ENCODE measurements at places on chromosomes 3 and 15.

- no peak for DNase-seq
Measured at GRCh38 chr15:44308889-44309288, 20.4 kb downstream of the GOLM2 start.

DNA sequence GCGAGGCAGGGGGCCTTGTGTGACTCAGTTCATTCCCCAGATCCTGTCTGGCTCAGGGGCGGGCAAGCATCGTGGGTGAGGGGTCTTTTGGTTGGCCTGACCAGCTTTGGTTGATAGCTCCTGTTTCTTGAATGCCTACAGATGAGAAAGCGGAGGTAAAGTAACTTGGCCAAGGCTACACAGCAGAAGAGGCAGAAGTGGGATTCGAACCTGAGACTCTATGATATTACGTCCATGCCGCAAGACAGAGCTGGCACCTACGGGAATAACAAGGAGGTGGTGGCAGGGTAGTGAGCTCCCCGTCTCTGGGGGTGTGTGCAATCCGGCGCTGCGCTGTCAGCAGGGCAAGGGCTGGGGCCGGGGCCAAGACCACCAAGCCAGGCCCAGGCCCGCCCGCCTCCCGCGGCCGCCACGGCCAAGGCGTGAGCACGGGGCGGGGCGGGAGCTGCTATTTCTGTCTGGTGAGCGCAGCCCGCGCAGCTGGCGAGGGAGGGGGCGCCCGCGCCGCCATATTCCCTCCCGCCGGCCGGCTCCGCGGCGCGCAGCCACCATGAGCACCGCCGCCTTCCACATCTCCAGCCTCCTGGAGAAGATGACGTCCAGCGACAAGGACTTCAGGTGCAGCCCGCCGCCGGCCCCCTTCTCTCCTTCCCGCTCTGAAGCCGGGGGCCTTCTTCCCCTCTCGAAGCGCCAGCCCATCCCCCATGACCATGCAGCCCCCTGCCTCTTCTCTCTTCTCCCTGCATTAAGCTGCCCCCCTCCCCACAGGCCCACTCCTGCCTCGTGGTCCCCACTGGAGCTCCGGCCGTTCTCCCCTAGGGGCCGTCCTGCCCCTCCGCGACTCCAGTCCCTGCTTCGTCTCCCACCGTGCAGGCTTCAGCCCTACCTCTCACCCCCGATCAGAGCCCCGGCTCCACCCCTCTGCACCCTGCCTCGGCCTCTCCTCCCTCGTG is at the start of gene CAND2:
TSS of gene CAND2 (plus strand) at position 510 of the 953 bp plus-strand sequence. CDS start at position 551, 41 bp downstream.
- DNase-seq: peak; percentile 64

DNA sequence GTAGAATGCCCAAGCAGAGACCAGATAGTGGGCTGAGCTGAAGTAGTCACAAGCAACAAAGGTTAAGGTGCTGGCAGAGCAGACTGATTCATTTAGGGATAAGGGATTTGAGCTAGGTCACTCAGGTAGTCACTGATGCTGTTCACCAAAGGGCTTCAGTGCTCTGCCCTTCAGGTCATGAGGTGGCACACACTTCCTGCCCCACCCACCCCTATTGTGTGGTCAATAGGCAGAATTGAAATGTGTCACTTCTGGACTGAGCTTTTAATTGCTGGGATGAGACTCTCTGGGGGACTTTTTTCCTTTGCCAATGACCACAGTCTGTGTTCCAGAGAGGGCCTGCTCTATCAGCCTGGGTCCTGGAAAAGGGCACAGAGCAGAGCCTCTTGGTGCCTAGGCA is 2.9 kb upstream of the DIS3L start:
- DNase-seq: no peak

GRCh38 chr3:172511783-172512762 is 11.2 kb downstream of the TNFSF10 start:
- no peak for DNase-seq

GRCh38 chr3:179942553-179943075 is 94.1 kb downstream of the PEX5L start:
- DNase-seq: no peak

GRCh38 chr15:82018201-82018600 is 27.6 kb downstream of the MEX3B start:
- DNase-seq: no peak

GRCh38 chr3:187051724-187052366 is 87.5 kb downstream of the RPL39L start:
- DNase-seq: no peak

DNA sequence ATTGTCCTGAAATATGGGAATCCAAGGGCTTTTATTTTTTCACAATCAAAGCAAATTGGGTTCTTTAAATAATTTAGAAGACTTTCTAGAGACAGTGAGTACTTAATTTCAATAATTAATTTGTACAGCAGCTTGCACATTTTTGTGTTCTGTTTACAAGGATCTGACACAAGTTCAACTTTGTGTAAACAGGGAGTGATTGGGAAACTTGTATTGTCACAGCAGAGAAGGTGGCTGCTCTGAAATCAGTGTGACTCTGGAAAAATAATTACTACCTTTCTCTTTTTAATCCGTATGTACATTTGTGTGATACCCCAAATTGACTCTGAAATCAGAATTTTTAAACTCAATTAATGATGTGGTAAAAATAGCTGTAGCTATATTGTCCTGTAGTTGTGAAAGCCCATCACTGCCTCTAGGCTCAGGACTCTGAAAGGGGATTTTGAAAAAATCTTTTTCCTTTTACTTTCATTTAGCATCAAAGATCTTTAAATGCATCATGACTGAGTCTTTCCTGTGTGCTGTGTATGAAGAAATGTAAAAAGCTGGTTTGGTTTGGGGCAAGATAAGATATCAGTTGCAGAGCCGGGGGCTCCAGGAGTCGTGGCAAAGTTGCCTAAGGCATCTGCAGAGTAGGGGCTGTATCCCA is 45.1 kb downstream of the MFSD1 start:
- DNase-seq: no peak

GRCh38 chr15:36501063-36501678 is 78.3 kb upstream of the CDIN1 start:
- DNase-seq: peak; percentile 65

GRCh38 chr3:187291001-187291511 is 481 bp downstream of the MASP1 start:
- peak; percentile 63 for DNase-seq

DNA sequence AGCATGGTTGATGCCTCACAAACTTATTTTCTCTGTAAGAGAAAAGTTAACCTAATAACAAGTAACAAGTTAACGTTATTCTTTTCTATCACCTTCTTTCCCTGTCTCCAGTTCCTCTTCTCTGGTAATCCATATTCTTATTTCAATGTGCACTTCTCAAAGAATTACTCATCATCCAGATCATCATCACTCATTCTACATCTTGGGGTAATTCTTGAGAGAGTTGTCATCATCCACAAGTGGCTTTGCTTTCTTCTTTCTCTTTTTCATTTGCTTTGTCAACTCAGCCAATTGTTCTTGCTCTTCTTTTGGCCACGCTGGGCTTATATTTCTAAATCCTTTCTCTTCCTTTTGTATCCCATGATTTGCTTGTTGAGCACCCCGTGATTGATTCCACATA is 20.8 kb upstream of the RNF111 start:
- DNase-seq: no peak

DNA sequence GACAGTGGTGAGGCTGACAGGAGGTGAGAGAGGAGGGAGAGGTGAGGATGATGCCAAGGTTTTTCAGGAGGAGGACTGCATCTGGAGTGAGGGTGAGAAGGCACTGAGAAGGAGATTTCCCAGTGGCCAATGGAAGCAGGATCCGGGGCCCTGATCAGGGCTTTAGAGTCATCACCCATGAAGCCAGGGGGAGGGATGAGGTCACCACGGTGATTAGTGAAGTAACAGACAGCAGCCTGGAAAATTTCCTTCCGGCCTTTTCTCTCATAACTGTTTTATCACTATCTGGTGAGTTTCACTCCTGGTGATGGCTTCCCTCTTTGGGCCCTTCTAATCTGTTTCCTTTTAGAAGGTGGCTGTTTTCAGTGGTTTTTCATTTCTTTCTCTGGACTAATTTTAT is 80.5 kb upstream of the WNT5A start:
- no peak for DNase-seq

DNA sequence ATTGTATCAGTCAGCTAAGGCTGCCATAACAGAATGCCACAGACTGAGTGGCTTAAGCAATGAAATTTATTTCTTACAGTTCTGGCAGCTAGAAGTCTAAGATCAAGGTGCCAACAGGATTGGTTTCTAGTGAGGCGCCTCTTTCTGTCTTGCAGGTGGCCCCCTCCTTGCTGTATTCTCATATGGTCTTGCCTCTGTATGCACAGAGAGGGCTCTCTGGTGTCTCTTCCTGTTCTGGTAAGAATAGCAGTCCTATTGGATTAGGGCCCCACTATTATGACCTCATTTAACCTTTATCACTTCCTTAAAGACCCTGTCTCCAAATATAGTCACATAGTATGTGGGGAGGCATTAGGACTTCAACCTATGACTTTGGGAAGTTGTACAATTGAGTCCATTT is 253.9 kb downstream of the EDEM1 start:
- no peak for DNase-seq

DNA sequence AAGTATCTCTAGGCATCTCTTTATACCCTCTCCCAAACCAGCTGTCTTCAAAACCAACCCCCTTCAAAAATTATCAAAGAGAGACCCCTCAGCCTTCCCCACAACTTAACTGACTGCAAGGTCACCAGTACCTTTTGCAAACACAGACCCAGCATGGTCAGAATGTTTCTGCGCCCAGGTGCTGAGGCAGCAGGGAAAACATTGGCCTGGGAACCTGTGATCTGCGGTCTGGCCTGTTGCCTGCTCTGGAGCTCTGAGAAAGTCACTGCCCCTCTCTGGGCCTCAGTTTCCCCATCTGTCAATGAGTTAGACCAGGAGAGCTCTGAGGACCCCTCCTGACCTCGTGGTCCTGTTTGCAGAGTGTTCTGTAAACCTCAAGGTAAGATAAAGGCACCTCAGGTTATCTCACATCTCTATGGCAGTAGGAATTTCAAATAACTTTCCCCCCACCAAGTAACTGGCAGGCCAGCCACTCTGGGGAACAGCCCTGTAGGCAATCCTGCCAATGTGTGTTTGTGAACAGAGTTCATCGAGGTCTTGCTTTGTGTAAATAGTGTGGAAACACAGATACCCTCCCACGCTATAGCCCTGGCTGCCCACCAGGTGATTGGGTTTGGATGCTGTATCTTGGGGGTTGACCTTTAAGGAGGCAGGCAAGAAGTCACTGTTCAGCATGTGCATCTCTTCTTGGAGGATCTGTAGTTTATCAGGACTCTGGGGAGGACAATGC is 50.0 kb upstream of the SMAD6 start:
- DNase-seq: no peak

GRCh38 chr15:80787316-80787715 is 8.1 kb downstream of the CEMIP start:
- no peak for DNase-seq

DNA sequence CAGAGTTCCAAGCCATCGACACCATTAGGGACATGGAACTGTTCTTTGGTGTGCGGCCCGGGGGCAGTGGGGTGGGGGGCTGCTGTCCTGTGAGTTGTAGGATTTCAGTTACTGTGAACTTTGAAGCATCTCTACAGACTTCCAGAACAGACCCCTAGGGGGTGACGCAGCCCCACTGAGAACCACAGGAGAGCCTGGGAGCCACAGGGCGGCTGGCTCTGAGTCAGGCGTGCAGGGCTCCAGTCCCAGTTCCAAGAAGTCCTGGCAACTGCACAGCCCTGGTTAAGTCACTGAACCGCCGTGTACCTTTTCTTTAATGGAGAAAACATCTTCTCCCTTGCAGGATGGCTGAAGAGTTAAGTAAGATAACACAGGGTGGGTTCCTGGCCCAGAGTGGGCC is 23.5 kb upstream of the LRTM1 start:
- DNase-seq: peak; percentile 81

GRCh38 chr15:101198800-101199199 is 53.0 kb downstream of the CHSY1 start:
- DNase-seq: no peak

DNA sequence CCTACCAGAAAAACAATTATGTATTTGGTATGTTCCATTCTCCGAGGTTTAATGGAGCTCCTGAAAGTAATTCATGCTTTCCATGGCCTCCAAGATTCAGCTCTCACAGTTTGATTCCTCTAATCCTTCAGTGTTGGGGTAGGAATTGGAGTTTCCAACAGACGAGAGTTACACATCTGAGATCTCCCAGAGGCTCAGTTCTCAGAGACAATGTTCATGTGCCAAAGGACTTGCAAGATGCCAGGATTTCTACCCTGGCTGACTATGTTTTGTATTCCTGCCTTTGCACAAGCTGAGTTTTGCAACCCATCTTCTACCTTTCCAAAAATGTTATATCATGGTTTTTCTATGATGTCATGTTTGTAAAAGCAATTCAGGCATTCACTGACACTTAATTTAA is 322.9 kb downstream of the ERC2 start:
- no peak for DNase-seq

- no peak for DNase-seq
Measured at GRCh38 chr3:176174060-176174459, 1023.2 kb downstream of the TBL1XR1 start.

DNA sequence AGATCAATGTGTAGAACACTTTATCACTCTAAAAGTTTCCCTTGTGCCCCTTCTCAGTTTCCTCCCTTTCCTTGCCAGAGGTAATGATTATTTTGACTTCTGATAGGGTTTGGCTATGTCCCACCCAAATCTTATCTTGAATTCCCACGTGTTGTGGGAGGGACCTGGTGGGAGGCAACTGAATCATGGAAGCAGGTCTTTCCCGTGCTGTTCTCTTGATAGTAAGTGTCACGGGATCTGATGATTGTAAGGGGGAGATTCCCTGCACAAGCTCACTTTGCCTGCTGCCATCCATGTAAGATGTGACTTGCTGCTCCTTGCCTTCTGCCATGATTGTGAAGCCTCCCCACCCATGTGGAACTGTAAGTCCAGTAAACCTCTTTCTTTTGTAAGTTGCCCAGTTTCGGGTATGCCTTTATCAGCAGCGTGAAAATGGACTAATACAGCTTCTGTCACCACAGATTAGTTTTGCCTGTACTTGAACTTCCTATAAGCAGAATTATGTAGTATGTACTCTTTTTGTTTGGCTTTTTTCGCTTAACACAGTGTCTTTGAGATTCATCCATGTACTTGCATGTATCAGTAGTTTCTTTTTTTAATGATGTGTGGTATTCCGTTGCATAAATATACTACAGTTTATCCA is 7.2 kb downstream of the FEM1B start:
- DNase-seq: no peak

DNA sequence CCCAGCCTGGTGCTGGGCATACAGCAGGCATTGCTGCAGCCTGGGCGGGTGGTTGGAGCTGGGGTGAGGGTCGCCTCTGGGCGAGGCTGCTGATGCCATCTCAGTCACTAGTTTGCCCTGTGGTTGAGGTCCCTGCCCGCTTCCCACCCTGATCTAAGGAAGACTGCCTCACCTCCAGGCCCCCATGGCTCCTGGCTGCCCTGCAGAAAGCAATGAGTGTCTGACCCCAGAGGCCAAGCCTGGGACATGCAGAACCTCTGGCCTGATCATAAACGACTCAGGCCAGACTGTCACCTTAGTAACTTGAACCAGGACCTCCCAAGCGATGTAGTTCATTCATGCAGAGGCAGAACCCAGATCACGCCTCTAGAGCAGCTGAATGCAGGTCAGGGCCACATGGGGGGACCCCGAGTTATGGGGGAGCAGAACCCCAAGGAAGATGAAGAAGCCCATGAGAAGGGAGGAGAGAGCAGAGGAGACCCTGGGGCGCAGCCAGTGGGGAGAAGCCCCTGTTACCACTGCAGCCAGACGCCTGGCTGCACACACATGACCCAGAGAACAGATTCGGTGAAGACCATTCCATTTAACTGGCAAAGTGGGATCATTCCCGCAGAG is 213.9 kb downstream of the TBC1D2B start:
- no peak for DNase-seq

All from muscle of back (tissue), 13 donors.